ENCODE measurements at places on chromosomes 5 and 9.

DNA sequence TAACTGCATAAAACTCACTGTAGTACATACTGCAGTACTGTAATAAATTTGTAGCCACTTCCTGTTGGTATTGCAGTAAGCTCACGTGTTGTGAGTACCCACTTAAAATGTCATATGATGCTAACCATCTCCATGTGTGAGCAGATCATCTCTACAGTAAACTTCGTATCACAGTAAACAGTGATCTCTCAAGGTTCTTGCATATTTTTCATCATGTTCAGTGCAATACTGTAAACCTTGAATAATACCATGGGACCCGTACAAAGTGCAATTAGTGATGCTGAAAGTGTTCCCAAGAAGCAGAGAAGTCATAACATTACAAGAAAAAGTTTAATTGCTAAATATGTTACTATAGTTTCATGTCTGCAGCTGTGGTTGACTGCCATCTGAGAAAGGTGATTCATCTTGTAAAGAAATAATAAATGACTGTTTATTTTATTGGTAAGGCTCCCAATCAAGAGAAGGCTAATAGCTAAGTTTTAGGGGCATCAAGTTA is 253.8 kb upstream of the POU5F2 start:
- DNase-seq, result no peak

- DNase-seq, result no peak
These were observed 25.9 kb downstream of the NKD2 start for GRCh38 chr5:1034421-1034905.

DNA sequence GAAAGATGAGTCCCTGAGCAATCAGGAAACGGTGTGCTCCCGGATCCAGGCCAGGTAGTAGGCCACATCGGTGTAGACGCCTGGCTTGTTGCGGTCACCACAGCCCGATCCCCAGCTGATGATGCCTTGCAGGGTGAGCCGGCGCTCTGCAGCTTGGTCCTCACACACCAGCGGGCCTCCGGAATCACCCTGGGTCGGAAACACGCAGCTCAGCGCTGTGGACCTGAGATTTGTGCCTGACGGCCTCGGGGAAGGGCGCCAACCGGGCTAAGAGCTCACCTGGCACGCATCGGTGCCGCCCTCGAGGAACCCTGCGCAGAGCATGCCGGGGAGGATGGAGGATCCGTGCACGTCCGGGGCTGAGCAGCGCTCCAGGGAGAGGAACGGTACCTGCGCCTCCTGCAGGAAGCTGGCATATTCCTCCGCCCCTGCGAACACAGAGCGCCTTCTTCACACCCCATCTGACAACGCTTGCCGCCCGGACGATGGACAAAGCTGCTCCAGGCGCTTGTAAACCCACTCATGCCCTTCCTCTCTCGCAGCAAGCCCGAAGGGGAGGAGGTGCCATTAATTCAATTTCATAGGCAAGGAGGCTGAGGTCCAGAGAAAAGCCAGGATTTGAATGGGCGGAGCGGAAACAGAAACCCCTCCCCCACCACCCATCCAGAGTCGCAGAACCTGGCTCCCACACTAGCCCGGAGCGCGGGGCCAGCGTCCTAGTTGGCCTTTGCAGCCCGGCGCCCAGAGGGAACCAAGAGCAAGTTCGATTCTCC is 2.0 kb upstream of the PFN3 start:
- DNase-seq, result peak; percentile 63

- no peak for DNase-seq
These were observed 475.5 kb upstream of the ACO1 start for GRCh38 chr9:31908891-31909480.

DNA sequence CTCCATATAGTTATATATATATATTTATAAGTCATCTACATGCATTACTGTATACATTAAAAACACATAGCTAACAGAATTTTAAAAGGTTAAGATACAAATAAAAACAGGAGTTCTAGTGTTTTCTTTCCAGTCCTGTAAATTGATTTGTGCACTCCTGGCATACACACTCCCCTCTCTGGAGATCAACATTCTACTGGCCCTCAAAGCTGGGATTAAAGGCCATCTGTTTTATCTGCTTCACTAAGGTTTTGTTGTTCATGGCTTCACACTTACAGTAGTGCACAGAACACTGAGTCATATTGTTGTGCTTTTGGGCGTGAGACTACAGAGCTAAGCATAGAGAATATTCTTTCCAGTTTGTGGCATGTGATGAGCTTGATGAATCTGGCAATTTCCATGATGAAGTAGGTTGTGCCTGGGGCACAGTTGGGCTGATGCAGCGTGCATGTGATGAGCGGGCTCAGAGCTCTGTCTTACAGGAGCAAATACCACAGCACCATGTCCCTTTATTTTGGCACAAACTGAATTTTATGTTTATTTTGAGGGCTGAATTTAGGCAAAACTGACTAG is 98.2 kb downstream of the TAF11L14 start:
- no peak for DNase-seq
